Uterus (tissue), 4 donors: ENCODE measurements at places on chromosomes 2 and 18.

- DNase-seq = no peak
- no peak overlapping the region for H3K27ac ChIP-seq
- no peaks in the 10 kb centered on the region for H3K27me3 ChIP-seq
- H3K36me3 ChIP-seq = no peaks in the 10 kb centered on the region
- H3K4me1 ChIP-seq = no peaks in the 10 kb centered on the region
Observed at GRCh38 chr18:46366751-46367376, 262.7 kb downstream of the HAUS1 start.

GRCh38 chr18:24672165-24672941 lies 211.9 kb downstream of the HRH4 start:
- H3K4me3 ChIP-seq = no peak overlapping the region
- no peak overlapping the region for H3K27ac ChIP-seq
- no peak for DNase-seq
- no peaks in the 10 kb centered on the region for H3K36me3 ChIP-seq
- no peaks in the 10 kb centered on the region for H3K27me3 ChIP-seq
- H3K4me1 ChIP-seq = no peaks in the 10 kb centered on the region

DNA sequence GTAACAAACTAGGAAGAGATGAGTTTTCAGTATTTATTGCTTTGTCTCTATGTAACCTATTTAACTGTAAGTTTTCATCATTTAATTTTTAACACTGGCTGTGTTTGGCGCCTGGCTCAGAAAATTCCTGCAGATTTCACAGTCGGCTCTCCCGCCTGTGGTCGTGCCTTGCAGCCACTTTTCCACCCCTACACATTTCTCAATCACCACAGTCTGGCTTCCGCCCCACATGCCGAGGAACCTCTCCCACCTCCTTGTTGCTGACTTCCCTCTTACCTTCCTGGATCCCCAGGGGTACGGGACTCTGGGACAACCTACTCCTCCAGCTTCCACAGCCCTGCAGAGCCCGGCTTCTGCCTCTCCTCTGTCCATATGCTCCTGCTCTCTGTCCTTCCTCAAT lies 41.6 kb upstream of the MGAT4A start:
- no peaks in the 10 kb centered on the region for H3K36me3 ChIP-seq
- H3K27ac ChIP-seq = no peak overlapping the region
- no peak overlapping the region for H3K4me3 ChIP-seq
- DNase-seq = no peak
- no peaks in the 10 kb centered on the region for H3K4me1 ChIP-seq

- no peaks in the 10 kb centered on the region for H3K4me1 ChIP-seq
- H3K27me3 ChIP-seq = no peaks in the 10 kb centered on the region
- H3K27ac ChIP-seq = no peak overlapping the region
- H3K36me3 ChIP-seq = no peaks in the 10 kb centered on the region
- H3K4me3 ChIP-seq = no peak overlapping the region
- DNase-seq = peak; percentile 25
Observed at GRCh38 chr2:220394433-220394832, 767.0 kb downstream of the SLC4A3 start.

GRCh38 chr2:160784034-160784433 lies 290.4 kb upstream of the RBMS1 start:
- H3K36me3 ChIP-seq = no peaks in the 10 kb centered on the region
- no peak for DNase-seq
- no peaks in the 10 kb centered on the region for H3K4me1 ChIP-seq
- no peaks in the 10 kb centered on the region for H3K27me3 ChIP-seq

DNA sequence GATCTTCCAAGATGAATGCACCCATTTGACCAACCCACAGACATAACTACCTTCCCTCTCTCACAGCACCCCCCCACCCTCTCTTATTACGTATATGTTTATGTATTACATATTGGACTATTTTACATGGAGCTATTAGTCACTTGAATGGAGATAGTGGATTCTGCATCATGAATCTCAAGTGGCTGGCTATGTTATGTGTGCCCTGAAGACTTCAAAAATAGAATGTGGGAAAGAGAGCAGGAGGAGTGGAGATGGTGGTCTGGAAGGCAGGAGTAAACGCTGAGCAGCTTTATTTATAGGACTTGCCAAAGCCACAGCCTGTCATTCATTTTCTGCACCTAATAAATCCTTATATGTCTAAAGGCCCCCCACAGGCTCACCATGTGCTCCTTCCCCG lies 4.9 kb downstream of the ANTXR1 start:
- no peak overlapping the region for H3K4me3 ChIP-seq
- no peaks in the 10 kb centered on the region for H3K27me3 ChIP-seq
